ENCODE measurements at places on chromosomes 12 and 14.

- DNase-seq, result no peak
Observed at GRCh38 chr12:72315858-72316257, 43.7 kb downstream of the TRHDE start.

- no peak for DNase-seq
Observed at GRCh38 chr12:62396750-62397149, 69.9 kb upstream of the MON2 start.

GRCh38 chr12:55997535-55997859 lies 421 bp downstream of the SUOX start:
- no peak for DNase-seq

DNA sequence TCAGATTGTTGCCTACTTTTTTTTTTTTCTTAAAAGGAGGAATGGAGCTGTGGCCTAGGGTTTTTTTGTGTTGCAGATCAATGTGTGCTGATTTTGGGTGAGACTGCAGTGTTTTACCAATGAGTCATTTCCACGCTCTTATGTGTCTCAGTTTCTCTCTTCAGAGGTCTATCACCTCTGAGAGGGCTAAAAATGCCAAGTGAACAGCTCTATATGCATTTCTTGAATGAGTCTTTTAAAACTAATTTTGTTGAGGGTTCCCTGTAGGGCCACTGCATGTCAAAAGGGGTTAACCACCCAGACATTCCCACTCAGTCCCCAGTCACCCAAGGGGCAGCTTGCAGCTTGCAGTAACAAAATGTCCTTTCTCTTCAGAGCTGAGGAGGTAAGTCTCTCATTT lies 24.3 kb upstream of the GLIPR1L2 start:
- no peak for DNase-seq

GRCh38 chr12:1638203-1638602 lies 9.2 kb downstream of the WNT5B start:
- no peak for DNase-seq

DNA sequence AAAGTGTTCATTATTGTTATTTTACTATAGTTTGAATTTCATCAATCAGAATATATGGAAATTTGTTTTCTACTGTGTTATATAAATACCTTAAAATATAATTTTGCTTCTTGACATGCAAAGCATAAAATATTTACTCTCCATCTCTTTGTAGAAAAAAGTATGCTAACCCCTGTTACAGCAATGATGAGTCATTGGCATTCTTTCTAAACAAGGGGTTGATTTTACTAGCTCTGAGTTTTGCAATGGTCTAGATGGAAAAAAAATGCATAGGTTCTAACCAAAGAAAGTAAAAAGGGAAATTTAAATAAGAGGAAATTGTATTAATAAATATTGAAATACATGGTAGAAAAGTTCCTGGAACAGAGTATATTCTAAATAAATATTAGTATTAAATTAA lies 990.2 kb upstream of the ATXN7L3B start:
- no peak for DNase-seq

GRCh38 chr12:56128670-56129205 lies 671 bp downstream of the ESYT1 start:
- DNase-seq, result peak; percentile 58

- no peak for DNase-seq
Observed at GRCh38 chr12:6641131-6641530, 5.4 kb upstream of the LPAR5 start.

GRCh38 chr14:104563742-104564615 lies 15.6 kb upstream of the C14orf180 start:
- peak; percentile 46 for DNase-seq

DNA sequence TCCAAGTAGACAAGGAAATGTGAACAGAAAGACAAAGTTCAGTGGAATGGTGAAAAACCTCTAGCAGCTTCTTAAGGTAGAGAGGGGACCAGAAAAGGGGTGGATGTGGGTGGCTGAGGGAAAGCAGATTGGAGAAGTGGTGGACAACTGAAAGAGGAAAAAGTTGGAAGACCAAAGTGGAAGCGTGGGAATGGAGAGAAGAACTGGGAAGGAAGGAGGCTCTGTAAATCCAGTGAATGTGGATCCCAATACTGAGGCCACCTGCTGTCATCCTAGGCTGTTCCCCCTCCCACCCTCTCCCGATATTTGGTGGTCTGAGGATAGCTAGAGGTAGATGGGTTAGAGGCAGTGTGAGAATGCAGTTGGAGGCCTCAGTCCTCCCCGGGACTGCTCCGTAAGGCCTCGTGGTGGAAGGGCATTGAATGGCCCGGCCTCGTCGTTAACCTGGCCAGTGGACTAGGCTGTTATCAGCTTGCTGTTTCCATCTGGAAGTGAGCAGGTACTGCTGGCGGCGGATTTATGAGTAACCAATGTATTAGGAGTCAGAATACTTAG lies 822 bp upstream of the POU6F1 start:
- no peak for DNase-seq

- no peak for DNase-seq
Observed at GRCh38 chr12:94207467-94207848, 59.1 kb downstream of the PLXNC1 start.

- no peak for DNase-seq
Observed at GRCh38 chr14:59295951-59296350, 107.5 kb downstream of the DAAM1 start.

DNA sequence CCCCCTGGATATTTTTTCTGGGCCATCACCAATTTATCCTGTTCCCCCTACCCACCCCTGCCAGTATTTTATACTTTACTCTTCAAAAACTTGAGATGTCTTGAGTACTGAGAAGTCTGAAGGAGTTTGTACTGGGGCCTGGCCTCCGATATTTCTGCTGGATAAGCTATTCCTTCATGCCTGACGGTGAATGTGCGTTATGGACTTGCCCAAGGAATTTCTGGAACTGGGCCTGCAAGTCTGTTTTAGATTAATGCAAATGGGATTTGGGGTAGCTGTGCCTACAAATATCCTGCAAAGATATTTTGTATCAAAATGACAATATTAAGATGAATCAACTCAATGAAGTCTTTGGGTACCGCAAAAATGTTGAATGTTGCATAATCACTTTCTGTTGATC lies at the start of gene PTCSC3:
Gene PTCSC3, minus strand, starts transcription at position 199 of the 400 bp plus-strand sequence.
- no peak for DNase-seq

DNA sequence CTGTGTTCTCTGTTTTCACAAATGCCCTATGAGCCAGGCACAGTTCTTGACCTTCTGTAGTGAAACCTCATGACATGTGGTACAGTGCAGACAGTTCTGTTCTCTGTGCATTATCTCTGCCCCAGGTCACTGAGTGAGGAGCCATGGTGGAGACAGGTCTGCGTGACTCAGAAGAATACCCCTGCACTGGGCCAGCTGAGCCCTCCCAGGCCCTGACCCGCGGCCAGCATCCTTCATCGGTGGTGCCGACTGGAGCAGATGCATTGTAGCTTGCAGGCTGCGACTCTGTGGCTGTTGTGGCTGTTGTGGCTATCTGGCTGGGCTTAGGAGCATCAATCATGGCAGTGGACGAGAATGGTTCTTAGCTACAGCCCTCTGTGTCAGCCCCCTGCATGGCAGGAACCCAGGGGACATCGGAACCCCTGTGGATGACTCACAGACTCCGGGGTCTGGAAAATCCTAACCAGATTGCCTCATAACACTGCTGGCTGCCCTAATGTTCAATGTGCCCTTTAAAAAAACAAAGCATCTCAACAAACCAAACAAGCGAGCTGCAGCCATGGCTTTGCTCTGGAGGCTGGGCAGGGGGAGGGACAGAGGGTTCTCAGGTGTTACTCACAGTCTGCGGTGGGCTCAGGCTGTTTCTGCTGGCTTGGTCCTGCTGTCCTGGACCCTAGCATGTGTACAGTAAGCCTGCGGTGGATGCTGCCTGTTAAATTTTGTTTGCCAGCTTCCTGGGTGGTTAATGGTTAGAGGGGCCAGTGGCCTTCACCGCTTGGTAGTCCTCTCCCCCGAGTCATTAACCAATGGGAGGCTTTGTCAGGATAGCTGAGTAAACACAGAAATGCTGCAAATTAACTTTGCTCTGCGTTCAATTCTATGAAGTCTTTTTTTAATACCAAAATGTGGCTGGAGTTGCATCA lies at the start of gene SERPINA6:
Gene SERPINA6, minus strand, starts transcription at position 689 of the 923 bp plus-strand sequence. CDS start 8,688 bp downstream, outside the sequence.
- no peak for DNase-seq
